A549 (cell line): ENCODE measurements at places on chromosomes 1 and 21. TPM values are rescaled to one million over a fixed set of nuclear protein-coding genes. Genes with fewer than 3 reads are reported as not detected.

The ADAMTSL4 gene
- polyA plus RNA-seq = 1.3 to 2.0 TPM (median 1.5 TPM) in 3 replicates

GRCh38 chr1:230977761-230978490 is 735 bp downstream of the TTC13 start:
- DNase-seq = peak; percentile 9

DNA sequence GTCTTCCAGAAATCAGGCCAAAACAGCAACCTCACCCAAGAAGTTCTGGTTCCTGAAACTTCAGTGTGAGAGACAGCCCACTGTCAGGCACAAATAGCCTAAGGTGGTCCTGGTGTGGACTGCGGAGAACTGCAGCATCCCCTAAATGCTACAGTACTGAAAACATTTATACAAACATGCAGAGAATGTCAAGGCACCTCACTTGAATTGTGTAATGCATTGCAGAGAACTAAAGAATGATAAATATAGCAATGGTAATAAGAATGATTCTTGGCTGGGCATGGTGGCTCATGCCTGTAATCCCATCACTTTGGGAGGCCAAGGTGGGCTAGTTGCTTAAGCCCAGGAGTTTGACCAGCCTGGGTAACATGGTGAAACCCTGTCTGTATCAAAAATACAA is 138.6 kb downstream of the TIAM1 start:
- DNase-seq = no peak

The CCDC30 gene
- polyA plus RNA-seq = 0.62 to 0.75 TPM (median 0.63 TPM) in 3 replicates

DNA sequence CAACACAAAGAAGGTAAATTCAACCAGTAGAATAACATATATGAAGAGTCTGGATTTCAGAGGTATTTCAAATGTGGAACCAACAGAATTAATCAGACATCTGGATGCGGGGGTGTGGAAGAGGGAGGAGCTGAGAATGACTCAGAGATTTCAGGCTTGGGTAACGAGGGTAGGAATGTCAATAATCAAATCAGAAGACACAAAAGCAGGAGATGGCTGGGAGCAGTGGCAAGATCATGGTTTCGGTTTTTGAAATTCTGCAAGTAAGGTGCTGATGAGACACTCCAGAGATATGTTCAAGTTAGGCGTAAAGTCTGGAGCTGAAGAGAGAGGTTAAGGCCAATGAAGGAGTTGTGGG is 64.0 kb downstream of the PLPPR5 start:
- DNase-seq = no peak
